ENCODE measurements at places on chromosomes 2 and 18.

DNA sequence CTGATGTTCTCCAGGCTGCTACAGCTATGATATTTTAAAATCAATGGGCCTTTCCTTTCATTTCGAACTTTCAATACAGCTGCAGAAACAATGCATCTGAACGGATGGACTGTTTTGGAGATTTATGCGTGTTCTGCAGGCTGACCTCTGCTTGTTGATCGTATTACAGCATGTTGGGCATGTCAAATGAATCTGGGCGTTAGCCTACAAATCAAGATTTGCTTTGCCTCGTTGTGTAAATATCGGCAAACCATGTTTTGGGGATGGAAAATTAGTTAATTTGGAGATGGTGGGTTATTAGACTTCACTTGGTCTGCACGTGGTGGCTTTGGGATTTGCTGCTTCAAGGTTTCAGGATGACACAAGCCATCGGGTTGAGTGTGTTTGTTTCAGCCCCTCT lies 129.3 kb downstream of the AGAP1 start:
- DNase-seq = no peak

- no peak for DNase-seq
Measured at GRCh38 chr2:176755537-176756135, 457.0 kb upstream of the HNRNPA3 start.

DNA sequence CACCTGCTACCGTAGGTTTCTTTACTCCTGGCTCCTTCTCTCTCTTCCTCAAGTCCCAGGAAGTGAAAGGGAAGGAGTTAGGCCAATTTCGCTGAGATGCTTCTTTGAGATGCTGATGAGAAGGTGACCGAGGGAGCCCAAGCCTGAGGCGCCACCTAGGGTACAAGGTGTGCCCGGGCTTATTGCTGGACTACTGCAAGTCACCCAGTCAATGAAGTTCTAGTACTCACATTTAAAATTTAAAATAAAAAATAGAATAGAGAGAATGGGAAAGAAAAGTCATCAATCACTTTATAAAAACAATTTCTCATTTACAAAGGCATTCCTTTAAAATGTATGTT lies 45.3 kb downstream of the ACAA2 start:
- no peak for DNase-seq

DNA sequence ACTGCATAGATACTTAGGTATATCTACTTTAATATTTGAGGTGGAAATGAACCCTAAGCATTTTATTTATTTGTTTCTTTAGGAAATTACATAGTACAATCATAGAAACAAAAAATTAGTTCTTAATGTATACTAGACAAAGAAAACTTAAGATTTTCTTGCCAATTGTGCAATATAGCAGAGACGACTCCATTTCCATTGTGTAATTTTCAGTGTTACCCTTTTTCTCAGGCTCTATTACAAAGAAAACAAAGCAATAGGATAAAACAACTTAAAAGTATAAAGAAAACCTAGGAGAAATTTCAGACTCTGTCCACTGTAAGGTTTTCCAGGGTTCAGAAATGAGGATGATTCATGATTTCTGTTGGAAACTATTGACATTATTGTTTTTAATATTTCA lies 89.0 kb upstream of the SERTAD2 start:
- DNase-seq = no peak

GRCh38 chr2:211503198-211503597 lies 946.8 kb downstream of the CPS1 start:
- no peak for DNase-seq

DNA sequence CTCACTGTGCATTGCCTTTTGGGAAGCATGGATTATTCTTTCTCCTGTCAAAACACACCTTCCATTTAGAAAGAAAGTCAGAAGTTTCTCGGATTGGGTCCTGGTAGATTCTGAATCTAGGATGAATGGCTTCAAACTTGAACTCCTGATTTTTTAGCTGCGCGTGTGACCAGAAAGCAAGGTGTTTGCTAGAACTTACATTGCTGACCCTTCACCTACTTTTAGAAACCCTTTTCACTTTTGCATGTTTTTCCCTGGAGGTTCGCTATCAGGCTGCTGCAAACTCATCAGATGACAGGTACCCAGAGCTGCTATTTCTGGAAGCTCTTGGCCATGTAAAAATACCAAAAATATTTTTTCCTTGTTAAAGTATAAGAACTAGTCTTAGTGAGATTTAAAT lies 132.0 kb downstream of the QPCT start:
- no peak for DNase-seq
